ENCODE measurements at places on chromosomes 2 and 18. TPM values are rescaled to one million over a fixed set of nuclear protein-coding genes. Genes with fewer than 3 reads are reported as not detected.

CFAP53 gene
- polyA plus RNA-seq: 0.80 TPM

DNA sequence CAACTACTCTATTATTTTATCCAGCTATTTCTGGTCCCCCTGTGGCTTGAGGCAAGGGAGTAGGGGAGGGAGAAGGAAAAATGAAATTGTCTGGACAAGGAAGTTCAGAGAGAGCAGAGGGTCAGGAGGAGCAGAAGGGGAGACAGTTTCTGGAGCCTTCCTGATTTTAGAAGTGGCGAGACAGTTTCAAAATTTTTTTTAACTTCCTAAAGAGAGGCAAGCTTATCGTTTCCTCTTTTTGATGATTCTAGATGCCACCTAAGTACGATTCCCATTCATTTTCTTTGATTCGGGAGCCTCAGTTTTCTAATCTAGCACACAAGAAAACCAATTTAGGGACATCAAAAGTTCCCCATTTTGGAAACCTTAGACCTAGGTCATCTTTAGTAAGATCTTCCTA is 96.9 kb upstream of the B3GNT2 start:
- no peaks in the 10 kb centered on the region for H3K4me1 ChIP-seq
- no peaks in the 10 kb centered on the region for H3K27me3 ChIP-seq
- no peaks in the 10 kb centered on the region for H3K36me3 ChIP-seq
- no peak overlapping the region for H3K27ac ChIP-seq
- no peak for DNase-seq

GRCh38 chr2:239731998-239732665 is 293.0 kb downstream of the NDUFA10 start:
- H3K36me3 ChIP-seq: no peaks in the 10 kb centered on the region
- DNase-seq: no peak
- H3K4me3 ChIP-seq: no peak overlapping the region
- no peak overlapping the region for H3K27ac ChIP-seq
- H3K4me1 ChIP-seq: no peaks in the 10 kb centered on the region
- H3K27me3 ChIP-seq: no peaks in the 10 kb centered on the region

POLE4 gene
- 116 TPM for polyA plus RNA-seq

DNA sequence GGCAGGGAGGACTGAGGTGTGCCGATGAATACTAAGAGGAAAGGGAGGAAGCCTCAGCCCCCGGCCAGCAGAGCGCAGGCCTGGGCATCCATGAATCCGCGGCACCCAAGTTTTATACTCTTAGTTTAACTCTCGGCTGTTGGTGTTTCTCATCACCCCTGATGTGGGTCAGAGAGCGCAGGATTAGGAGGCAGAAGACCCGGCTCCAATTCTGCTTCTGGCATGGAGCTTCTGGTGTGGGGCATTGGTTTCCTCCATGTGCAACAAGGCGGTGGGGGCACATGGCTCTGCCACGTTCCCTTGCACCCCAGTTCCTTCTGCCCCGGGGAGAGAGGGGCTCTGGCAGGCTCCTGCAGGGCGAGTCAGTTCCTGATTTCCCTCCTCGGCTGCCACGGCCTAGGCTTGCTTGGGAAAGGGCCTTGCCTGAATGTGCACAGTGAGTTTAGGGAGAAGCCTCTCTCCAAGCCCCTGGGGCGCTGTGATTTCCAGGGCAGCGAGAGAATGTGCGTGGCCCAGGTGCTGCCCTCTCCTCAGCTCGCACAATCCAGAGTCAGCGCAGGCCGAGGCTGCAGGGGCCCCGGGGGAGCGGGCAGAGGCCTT is 36.2 kb upstream of the DNMT3A start:
- H3K27ac ChIP-seq: no peak overlapping the region
- H3K27me3 ChIP-seq: no peaks in the 10 kb centered on the region
- no peak overlapping the region for H3K4me3 ChIP-seq
- H3K4me1 ChIP-seq: peaks cover 24% of the 10 kb centered on the region
- no peak for DNase-seq
- H3K36me3 ChIP-seq: peaks cover 3% of the 10 kb centered on the region

DNA sequence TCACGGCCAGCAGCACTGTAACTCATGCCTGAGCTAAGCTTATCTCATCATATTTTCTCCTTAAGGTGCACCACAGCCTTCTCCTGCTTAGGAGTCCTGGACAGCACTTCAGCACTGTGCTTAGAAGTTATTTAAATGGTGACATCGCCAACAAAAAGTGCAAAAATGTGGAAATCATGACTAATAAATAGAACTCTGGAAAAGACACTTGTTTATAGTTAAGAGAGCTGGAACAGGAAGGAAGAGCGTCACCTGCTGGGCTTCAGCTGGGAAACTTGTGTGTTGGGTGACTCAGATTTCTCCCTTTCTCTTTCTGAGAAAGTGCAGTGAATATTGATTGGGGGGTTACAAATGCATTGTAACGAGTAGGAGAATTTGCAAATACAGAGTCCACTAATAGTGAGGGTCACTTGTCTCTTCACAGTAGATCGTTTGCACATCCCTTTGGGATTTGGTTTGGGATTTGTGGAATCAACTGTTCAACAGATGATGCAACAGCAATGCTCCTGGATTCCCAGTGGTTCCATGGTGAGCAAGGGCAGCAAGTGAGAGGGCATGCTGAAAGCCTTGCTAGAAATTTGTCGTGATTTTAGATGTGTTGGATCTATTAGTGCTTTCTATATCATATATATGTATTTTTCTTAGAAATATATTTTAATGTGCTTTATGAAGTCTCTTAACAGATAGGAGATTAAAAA is 84.2 kb downstream of the DOK6 start:
- no peak overlapping the region for H3K4me3 ChIP-seq
- H3K4me1 ChIP-seq: no peaks in the 10 kb centered on the region
- no peaks in the 10 kb centered on the region for H3K27me3 ChIP-seq
- DNase-seq: no peak
- no peak overlapping the region for H3K27ac ChIP-seq

ALK gene
- polyA plus RNA-seq: not detected

DLGAP1 gene
- not detected for polyA plus RNA-seq

Measured in small intestine (tissue), 16 donors.